ENCODE measurements at places on chromosomes 7 and 10.

DNA sequence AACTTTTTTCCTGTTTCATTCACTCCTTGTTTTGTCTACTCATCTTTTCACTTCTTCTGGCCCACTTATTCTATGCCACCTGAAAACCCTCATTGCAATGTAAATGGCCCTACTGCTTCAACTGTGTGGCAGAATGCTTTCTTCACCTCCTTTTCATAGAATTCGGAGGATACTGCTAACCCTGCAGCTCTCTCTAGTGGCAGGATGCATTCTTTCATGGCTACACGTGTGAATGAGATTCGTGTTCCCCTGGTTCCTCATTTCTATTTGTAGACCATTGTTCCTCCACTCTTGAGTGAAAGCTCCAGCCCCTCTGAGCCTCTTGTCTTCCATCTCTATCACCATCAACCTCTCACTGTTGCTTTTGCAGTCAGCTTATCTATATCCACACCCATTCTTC, 20.9 kb upstream of the CYP26C1 start:
- DNase-seq: peak; percentile 74

GRCh38 chr7:129084801-129085551, 30.1 kb upstream of the TNPO3 start:
- no peak for DNase-seq

GRCh38 chr7:153443032-153443701, 609.0 kb upstream of the DPP6 start:
- DNase-seq: no peak

- no peak for DNase-seq
These were observed 301.0 kb downstream of the SORCS1 start for GRCh38 chr10:106863549-106863948.

- no peak for DNase-seq
These were observed 23.2 kb downstream of the MYL10 start for GRCh38 chr7:101605611-101606497.
